ENCODE measurements at places on chromosomes 1 and 21.

- DNase-seq = no peak
Observed at GRCh38 chr1:1764876-1765470, 13.3 kb downstream of the NADK start.

- DNase-seq = no peak
Observed at GRCh38 chr1:1013922-1014648, 788 bp downstream of the ISG15 start.

DNA sequence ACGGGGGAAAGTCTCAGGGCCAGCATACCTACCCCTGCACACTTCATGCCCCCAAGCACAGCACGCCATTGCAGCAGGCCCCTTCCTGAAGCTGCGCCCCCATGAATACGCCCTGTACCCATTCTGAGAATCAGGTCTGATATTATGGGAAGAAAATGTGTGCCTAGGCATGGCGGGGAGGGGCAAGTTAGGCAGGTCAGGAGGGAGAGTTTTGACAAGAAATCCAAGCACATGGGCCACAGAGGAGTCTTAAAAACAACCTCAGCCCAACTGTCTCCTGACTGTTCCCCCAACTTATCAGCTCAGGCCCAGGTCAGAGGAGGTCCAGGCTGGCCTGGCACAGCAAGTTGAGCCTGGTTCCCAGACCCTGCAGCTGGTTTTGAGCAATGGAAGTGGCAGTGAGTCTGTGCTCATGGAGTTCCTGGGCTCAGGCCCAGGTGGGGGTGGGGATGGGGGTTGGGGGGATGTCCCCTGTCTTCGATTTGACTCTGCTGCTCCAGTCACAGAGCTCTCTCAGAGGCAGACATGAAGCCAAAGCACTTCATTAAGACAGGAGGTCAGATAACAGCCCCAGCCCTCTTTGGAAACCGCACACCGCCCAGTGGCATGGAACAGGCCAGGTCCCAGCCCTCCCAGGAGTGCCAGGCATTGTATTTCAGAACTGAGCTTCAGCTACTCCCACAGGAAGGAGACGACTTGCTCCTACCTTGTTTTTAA lies 20.6 kb upstream of the BCAR3 start:
- no peak for DNase-seq

DNA sequence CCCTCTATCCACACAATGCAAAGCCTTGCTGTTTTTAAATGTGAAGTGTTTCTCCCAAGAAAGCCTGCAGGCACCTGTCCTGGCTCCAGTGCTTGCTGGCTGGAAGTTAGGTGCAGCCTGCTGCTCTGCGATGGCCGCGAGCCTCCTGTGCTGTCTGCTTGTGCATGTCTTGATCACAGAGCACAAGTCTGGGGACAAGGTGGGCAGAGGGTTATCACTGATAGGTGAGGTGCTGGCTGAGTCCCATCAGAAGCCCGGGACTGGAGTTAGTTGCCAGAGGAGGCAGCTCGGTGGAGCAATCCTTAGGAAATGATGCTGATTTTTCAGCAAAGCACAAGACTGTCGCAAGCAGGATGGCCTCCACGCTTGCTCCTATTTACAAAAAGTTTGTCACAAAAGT lies 137.8 kb upstream of the AJAP1 start:
- no peak for DNase-seq

GRCh38 chr1:167482184-167482583 lies 36.1 kb downstream of the CD247 start:
- DNase-seq = no peak
